ENCODE measurements at places on chromosomes 13 and 19.
A peak's percentile ranks its signal among the peaks of the same experiment; 100 is the strongest.

DNA sequence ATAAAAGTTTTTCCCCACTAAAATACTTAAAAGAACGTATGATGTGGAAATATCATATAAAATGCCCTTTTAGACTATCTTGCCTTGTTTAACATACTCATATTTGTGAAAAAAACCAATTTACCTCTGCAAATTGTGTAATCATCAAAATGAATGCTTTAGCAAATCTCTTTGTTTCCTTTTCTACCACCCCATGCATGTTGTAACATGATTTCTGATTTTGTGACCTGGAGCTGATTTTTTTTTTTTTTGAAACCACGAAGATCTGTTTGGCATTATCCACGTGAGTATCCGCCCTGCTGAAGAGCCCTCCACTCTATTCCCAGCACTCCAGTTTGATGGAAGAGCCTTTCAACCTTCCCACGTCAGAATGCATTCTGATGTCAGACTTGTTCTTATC, 245.8 kb upstream of the NBEA start:
- DNase-seq, result no peak

- DNase-seq, result no peak
Observed at GRCh38 chr13:98981369-98982080, 3.7 kb upstream of the DOCK9 start.

- no peak for DNase-seq
Observed at GRCh38 chr19:53057904-53058580, 13.5 kb downstream of the ERVV-2 start.

- no peak for DNase-seq
Observed at GRCh38 chr13:109389892-109390345, 396.5 kb downstream of the IRS2 start.

DNA sequence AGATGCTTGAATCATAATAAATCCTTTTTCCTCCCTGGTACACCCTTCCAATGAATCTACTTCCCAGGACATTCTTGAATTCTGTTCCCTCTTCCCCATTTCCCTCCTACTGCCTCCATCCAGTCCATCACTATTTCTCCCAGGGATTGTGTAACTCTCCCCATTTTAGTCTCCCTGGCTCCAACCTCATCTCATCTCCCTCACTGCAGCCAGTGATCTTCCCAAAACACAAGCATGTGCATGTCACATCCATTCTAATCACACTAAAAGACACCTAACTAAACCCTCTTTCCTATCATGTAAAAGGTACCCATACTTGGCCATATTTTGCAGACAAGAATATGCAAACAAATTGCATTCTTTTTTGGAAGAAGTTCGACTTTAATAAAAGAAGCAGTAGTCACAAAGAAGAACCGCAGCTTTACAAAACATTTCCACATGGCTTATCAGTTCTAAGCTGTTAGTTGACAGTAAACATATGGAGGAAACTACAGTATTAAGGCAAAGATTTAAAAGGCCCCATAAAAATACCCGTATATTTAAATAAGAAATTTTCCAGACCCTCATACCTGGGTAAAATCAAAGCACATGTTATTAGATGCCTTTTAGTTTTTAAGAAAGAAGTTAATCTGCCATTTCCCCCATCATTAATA, 111.0 kb downstream of the KCTD12 start:
- DNase-seq, result no peak

- no peak for DNase-seq
Observed at GRCh38 chr13:45863709-45864590, 12.4 kb upstream of the SIAH3 start.

DNA sequence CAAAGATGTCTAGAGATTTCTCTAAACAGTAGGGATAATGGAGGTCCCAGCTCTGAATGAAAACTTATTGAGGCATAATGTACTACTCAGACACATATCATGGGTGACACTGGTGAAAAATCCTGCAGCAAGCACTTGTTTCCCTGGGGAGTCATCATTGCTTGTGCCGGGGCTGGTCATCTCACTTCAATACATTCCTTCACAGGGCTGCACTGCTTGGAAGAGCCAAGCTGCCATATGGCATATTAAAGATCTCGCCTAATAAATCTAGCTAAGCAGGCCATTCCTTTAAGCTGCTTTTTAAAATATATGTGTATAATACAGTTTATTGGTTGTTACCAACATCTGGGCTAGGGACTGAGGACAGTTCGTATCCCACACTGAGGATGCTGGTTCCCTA, 332.2 kb upstream of the GPC6 start:
- DNase-seq, result no peak

- peak; percentile 50 for DNase-seq
Observed at GRCh38 chr13:75537401-75538365, at the start of gene COMMD6. Gene COMMD6 (minus strand): TSS chr13:75537841. CDS start chr13:75537805, 36 bp downstream.

DNA sequence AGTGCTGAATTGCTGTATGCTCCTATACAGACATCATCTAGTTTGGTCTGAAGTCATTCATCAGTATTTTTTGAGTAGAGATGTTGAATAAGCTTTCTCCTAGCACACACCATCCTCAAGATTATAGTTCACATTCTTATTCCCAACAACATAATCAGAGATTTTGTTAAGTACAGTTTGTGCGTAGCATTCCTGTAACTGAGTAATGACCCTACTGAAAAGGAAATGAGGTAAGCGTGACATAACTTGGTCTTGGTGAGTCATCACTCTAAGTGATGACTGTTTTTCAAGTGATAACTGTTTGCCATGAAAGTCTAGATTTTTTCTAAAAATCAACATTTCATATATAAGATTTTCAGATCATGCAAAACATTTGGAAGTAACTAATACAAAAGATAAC, 18.5 kb upstream of the FAM216B start:
- DNase-seq, result no peak

- DNase-seq, result no peak
Observed at GRCh38 chr13:51325837-51326236, 13.7 kb upstream of the SERPINE3 start.

DNA sequence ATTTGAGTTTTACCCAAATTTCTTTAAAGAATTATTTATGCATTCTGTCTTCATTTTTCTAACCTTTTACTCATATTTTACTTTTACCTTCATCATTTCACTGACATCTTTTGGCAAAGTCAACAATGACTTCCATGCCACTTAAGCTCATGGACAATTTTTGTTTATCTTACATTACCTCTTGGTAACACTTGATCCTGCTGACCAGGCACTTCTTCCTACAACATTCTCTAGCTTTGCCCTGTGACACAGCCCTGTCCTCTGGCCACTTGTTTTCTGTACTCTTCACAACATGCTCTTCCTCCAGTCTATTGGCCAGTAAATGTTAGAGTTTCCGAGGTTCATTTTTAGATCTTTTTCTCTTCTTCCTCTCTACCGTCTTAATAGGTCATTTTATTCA, 377.2 kb downstream of the SUCLA2 start:
- no peak for DNase-seq

DNA sequence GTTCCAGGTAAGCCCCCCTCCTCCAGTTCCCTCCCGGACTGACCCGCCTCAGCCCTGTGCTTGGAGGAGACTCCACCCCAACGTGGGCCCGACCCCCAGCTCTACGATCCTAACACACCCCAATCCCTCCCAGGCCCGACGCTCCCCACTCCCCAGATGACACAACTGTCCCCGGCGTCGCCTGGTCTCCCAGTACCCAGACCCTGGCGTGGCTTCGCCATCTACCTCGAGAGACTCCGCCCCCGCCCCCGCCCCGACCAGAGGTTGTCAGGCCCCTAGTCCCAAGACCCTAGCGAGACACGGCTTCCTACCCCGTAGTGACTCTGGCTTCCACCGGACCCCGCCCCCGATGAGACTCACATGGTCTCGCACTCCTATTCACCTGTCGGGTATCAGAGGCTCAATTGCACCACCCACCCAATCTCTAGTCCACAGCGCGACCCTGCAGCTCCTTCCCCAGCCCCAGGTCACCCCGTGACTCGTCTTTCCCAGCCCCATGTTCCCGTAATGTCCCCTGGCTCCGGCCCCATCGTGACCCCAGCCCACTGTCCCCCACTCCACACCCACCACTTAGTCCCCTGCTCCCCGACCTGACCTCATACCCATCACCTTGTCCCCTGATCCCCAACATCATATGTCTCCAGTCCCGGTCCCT, 2.9 kb downstream of the CD37 start:
- DNase-seq, result no peak

DNA sequence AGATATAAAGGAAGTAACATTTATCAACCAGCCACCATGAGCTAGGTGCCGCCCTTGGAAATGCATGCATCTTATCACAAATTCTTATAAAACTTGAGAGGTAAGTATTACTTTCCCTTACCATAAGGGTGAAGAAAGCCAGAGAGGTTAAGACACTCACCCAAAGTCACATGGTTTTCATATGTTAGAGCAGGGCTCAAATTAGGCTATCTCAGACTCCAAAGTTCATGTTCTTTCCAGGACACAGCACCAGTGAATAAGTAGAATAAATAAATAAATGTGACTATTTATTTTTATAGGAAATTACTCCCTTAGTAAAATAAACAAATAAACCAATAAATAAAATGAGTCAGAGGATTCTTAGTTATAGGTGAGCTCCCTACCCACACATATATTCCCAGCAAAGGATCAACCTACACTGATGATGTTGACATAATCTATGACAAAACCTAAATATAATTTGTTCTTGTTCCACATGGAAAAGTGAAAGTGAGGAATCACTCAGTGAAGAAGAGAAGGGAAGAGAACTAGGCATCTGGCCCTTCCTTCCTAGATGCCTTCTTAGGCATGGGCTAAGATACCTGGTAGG, 27.2 kb downstream of the SPRY2 start:
- no peak for DNase-seq

DNA sequence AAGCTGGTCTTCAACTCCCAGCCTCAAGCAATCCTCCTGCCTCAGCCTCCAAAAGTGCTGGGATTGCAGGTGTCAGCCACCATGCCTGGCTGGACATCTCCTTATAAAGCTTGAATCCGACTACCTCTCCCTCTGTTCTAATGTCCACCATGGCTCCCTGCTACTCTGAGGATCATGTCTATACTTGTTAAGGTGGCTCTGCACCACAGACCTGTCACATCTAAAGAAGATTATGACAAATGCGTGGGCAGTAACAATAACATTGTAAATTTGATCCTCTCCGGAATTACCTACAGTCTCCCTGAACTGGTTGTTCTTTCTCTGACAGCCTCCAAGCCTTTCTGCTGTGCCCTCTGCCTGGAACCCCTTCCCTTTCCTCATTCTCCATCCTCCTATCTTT, 1.8 kb downstream of the NXNL1 start:
- DNase-seq, result no peak

DNA sequence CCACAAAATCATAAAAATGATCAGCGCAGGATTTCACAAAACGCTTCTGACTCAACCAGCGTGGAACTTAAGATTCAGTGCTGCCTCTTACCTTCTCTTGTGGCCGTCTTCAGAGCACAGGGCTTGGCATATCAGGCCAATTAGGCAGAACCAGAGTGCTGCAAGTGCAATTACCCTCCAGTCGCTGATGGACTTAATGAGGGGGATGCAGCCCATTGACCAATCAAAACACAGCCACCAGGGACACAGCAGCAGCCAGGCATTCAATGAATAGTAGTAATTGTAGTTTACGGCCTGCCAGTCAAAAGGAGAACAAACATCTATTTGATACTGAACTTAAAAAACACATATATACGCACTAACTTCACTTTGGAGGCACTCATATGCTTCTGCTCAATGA, 38.2 kb downstream of the TMTC4 start:
- no peak for DNase-seq

GRCh38 chr19:5132698-5133651, 164.1 kb downstream of the KDM4B start:
- no peak for DNase-seq

- DNase-seq, result no peak
Observed at GRCh38 chr13:97999653-98000052, 46.2 kb downstream of the IPO5 start.

- DNase-seq, result no peak
Observed at GRCh38 chr13:52975969-52976368, 52.6 kb upstream of the OLFM4 start.

DNA sequence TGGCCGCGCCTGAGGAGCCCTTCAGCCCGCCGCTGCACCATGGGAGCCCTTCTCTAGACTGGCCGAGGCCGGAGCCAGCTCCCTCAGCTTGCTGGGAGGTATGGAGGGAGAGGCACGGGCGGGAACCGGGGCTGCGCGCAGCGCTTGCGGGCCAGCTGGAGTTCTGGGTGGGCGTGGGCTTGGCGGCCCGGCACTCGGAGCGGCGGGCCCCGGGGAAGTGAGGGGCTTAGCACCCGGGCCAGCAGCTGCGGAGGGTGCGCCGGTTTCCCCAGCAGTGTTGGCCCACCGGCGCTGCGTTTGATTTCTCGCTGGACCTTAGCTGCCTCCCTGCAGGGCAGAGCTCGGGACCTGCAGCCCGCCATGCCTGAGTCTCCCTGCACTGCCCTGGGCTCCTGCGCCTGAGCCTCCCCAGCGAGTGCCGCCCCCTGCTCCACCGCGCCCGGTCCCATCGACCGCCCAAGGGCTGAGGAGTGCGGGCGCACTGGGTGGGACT, 1890.0 kb upstream of the PCDH20 start:
- DNase-seq, result no peak

GRCh38 chr19:38030686-38031422, 123.8 kb downstream of the SIPA1L3 start:
- no peak for DNase-seq

DNA sequence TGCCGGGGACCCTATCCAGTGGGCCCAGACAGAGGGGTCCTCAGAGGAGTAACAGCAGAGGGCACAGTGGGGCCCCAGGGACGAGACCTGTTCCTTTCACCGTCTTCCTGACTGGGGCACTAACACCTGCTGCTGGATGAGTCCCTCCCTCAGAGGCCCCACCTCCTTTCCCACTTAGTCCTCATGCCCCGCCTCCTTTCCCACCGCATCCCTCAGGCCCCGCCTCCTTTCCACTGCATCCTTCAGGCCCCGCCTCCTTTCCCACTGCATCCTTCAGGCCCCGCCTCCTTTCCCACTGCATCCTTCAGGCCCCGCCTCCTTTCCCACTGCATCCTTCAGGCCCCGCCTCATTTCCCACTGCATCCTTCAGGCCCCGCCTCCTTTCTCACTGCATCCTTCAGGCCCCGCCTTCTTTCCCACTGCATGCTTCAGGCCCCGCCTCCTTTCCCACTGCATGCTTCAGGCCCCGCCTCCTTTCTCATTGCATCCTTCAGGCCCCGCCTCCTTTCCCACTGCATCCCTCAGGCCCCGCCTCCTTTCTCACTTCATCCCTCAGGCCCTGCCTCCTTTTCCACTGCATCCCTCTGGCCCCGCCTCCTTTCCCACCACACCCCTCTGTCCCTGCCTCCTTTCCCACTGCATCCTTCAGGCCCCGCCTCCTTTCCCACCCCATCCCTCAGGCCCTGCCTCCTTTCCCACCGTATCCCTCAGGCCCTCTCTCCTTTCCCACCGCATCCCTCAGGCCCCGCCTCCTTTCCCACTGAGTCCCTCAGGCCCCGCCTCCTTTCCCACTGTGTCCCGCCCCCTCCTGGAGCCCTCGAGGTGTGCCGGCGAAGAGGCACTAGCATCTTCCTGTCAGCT, 6.7 kb downstream of the SPPL2B start:
- DNase-seq, result no peak

DNA sequence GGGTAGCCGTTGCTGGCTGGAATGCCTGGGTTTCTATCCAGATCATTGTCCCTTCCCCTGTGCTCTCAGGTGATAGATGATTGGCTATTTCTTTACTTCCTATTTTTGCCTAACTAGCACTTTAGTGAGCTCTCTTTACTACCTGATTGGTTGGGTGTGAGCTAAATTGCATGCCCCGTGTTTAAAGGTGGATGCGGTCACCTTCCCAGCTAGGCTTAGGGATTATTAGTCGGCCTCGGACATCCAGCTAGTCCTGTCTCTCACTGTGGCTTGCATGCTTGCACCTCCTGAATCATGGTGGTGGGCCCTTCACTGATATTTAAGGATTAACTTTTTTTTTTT, 10.1 kb downstream of the TTYH1 start:
- DNase-seq, result no peak

Measured in activated CD4-positive, alpha-beta T cell treated with anti-CD3 and anti-CD28 coated beads, Interleukin-2, amount 50 U/mL, for 4 hours (primary cell).